PC-3 (cell line): ENCODE measurements at places on chromosomes 7 and 10. TPM values are rescaled to one million over a fixed set of nuclear protein-coding genes. Genes with fewer than 3 reads are reported as not detected.

DNA sequence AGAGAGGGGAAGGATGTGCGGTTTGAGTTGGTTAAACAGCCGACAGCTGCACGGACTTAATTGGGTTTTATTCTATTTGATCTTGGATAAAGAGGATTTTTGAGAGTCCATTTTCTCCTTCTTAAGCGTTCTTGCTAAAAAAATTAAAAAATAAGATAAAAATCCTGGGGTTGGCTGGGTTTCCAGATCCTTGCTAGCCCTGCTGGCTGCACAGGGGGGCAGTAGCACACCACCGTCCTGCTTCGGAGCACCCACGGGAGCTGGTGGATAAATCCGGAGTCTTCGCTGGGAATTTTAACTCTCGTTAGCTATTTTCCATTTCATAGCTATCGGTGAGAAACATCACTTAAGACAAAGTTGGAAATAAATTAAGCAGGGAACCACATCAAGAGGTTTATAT is 792.0 kb downstream of the TYW1 start:
- DNase-seq = no peak

- no peak for DNase-seq
Observed at GRCh38 chr7:30450983-30451497, 27.5 kb downstream of the NOD1 start.

- DNase-seq = no peak
Observed at GRCh38 chr7:52498366-52498765, 537.1 kb upstream of the POM121L12 start.

DNA sequence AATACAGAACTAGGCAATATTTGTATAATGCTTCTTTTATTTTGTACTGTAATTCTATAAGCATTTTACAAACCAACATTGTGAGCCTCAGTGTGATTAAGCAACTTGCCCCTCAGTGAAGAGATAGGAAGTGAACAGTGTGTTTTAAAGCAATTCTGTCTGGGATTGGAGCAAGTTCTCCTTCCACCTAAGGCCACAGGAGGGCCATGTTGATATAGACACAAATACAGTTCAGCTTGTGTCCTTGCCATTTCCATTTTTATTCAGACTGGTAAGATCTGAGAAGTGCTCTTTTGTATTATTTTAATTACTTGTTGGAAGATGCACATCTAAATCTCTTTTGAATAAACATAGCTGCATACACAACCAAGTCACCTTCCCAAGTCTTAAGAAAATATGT is 416.3 kb upstream of the COBL start:
- no peak for DNase-seq

DNA sequence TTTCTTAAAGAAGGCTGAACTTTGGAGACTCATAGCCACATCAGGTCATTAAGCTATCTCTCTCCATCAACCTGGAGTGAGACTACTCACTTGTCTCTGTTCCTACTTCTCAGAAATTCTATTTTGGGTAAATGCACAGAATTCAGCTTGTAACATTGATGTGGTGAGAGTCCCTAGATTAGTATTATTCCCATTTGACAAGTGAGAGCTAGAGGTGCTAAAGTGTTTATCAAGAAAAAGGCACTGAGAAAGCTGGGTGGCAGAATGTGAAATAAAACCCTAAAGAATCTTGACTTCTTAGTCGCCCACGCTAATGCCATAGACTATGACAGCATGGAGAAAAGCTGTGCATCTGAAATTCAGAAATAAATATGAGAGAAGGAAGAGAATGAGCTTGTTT is 73.4 kb upstream of the PDCD4 start:
- no peak for DNase-seq

DNA sequence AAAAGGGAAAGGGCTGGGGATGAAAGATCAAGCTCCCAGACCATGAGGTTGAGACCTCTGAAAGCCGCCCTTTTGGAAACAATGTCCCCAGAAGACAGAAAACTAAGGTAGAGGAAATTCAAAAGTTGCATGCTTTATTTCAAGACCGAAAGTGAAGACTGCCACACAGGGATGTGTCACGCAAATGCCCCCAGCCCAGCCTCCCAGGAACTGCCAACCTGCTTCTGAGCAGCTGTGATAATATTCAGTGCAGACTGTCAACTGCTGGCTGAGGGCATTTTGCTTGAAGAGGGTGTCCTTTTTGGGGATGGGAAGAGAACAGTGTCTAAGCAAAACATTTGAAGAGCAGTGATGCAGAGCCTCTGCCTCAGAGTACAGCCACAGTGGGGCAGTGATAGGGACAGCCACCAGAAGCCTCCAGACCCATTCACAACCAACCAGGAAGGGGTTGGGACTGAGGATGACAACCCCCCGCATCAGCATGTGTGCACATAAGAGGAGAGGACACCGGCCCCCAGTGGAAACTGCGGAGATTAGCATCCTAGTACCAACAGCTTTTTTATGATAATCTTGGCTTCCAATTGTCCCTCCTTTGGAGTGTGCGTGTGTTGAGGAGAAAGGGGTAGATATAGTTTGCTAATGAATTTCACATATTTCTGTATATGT is 34.7 kb upstream of the NFE2L3 start:
- no peak for DNase-seq

- no peak for DNase-seq
Observed at GRCh38 chr10:104456802-104457542, 103.3 kb downstream of the CFAP58 start.

DNA sequence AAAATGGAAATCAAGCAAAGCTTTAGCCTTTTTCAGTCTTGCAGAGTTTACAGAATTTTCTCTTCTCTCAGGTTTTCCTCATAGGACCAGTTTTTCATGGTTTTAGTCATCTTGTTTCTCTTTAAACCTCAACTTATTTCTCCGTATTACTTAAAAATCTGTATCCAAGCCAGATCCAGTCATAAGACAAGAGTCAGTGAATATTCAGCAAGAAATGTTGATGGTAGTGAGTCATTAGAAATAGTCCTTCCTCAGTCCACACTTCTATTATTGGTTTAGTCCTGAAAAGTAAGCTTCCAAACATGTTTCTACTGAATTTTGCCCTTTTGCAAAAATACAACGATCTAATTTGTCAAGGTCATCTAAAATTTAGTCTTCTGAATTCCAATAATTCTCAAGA is 107.0 kb downstream of the VIM start:
- DNase-seq = peak; percentile 56

DNA sequence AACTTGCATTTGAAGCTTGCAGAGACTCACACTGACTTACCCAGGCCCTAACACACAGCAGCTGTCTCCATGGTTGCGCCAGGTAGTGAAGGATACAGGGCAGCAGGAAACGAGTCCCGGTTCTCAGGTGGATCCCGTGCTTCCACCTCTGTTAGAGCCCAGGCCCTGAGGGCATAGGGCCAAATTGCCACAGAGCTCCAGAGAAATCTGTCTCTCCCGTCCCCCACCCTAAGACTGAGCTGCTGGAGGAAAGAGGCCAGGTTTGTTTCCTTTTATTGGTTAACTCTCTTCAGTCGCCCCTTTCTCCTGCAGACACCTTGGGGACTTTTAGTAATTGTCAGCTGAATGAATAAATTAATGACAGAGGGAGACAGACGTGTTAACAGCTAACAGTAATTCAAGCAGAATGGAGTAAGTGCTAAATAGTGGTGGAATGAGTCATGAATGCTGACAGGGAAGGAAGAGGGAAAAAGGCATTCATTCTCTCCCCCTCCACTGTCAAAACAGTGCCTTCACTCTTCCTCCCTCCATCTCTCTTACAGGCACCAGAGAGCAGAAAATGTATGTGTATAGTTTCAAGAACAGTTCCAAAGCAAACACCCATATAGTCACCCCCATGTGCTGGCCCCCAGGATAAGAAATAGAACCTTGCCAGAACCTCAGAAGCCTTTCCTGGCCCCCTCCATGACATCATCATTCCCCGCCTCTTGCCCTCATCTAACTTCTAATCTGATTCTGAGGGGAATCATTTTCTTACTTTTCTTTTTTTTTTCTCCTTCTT is 16.8 kb upstream of the DLG5 start:
- peak; percentile 99 for DNase-seq

DNA sequence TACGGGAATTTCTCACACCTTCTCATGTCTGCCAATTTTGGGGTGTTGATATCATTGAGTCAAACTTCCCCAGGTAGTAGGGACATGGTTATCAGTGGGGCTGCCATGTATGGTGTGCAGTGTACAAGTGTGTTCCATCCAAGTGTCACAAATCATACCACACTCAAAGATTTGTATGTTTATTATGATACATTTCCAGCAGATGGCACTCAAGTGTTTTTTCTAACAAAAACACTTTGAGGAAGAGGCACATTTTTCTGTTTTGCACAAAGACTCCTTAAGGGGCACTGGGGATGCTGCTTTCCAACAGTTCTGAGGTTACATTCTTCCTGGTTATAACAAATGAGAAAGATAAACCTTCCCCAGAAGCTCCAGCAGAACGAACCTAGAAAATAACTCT is 414.5 kb downstream of the REEP3 start:
- peak; percentile 56 for DNase-seq

- DNase-seq = no peak
Observed at GRCh38 chr10:130363899-130364445, 227.8 kb downstream of the GLRX3 start.

DNA sequence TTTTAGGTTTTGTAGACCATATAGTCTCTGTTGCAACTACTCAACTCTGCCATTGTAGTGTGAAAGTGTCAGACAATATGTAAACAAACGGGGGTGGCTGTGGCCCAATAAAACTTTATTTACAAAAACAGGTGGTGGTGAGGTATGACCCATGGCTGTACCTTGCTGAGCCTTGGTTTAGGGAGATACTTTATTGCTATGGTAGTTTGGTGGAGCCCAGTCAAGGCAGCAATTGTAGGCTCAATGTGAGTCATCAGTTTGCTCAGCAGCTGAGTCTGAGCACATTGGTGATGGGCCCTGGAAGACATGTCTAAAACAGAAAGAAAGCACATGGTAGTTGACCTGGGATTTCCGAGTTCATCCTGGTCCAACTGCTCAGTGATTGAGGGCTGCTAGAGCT is 242.5 kb downstream of the REEP3 start:
- peak; percentile 53 for DNase-seq

GRCh38 chr7:34155220-34155908 is 250.0 kb downstream of the BMPER start:
- no peak for DNase-seq

GRCh38 chr10:42637648-42638054 is 719 bp downstream of the ZNF33B start:
- DNase-seq = no peak

DNA sequence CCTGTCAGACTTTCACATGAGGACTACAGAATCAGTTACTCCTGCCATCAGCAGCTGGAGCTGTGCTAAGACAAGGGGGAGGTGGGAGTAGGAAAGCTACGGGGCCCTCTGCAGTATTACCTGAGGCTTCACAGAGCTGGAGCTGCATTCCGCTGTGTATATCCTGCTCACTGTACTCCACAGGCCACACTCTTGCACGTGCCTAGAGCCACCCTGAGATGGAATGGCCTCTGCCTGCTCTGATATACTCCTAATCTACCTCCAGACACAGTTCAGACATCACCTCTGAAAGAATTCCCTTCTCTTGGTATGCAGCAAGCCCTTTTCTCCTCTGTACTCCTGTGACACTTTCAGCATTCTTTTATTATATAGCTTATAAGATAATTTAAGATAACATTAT is 34.8 kb downstream of the TRDMT1 start:
- no peak for DNase-seq

DNA sequence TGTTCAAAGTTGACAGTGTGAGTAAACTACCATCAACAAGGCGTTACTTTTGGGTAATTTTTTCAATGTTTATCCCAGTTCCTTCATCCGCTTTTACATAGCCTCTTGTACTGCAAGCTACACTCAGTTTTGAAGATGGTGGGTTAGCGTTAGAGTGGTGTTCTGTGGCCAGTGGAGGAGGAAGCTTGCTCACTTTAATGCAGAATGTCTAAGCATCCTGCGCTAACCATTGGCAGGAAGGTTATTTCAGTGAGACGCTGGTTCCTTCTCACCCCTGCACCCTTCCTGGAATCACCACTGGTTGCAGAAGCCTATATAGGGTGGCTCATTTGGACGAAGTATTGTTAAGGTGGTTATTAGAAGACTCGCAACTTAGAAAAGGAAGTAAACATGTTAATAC is 159.1 kb downstream of the CELF2 start:
- no peak for DNase-seq

GRCh38 chr7:36264123-36264801 is 111.2 kb downstream of the EEPD1 start:
- DNase-seq = no peak

DNA sequence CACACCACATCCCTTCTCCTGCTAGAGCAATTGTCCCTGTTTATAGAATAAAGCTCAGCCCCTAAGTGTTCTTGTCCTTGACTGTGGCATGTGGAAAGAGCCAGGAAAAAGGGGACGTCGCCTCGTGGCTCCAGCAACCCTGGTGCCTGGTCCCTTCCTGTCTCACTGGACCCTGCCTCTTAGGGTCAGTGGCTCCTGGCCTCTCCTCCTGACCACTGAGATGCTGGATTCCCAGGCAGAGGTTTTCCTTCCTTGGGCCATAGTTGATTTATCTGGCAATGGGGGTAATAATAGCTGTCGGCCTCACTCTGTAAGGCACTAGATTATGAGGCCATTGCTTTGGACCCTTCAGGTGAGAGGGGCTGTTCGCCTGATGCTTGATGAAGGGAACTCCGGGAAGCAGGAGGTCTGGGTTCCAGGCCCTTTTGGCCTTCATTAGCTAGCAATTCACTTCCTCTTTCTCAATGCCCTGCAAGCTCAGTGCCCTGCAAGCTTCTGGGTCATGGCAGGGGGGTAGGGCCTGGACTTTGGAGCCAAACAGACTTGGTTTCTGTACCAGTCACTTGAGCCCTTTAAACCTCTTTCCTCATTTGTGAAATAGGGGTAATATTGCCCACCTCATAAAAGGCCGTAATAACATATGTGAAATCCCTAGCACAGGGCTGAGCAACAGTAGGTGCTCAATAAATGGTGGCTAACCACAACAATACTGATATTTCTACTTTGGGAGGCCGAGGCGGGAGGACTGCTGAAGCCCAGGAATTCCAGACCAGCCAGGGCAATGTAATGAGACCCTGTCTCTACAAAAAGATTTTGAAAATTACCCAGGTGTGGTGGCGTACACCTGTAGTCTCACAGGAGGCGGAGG is 1.1 kb downstream of the ASL start:
- DNase-seq = no peak

- no peak for DNase-seq
Observed at GRCh38 chr7:97390052-97390451, 272.6 kb downstream of the SDHAF3 start.

GRCh38 chr10:1198453-1199344 is 142.5 kb downstream of the WDR37 start:
- DNase-seq = no peak

- DNase-seq = no peak
Observed at GRCh38 chr10:86300399-86300925, 66.1 kb downstream of the GRID1 start.

Gene TAS2R3
- total RNA-seq = 0.40 TPM in 1 of 2 replicates, not detected in the other

Gene ASB10
- not detected in 2 replicates for total RNA-seq

Gene SPDYE8
- not detected in 2 replicates for total RNA-seq

Gene LAMB4
- total RNA-seq = 0.04 TPM in 1 of 2 replicates, not detected in the other

Gene RAPGEF5
- total RNA-seq = 5.6 and 10.8 TPM in 2 replicates

Gene KCTD7
- total RNA-seq = 5.5 and 7.4 TPM in 2 replicates

Gene VAX1
- 0.12 and 0.98 TPM in 2 replicates for total RNA-seq

Gene ELN
- 0.07 TPM in 1 of 2 replicates, not detected in the other for total RNA-seq

Gene NT5C3A
- total RNA-seq = 34.3 and 35.0 TPM in 2 replicates

Gene AOAH
- not detected in 2 replicates for total RNA-seq

Gene GPR37
- 10.5 and 14.3 TPM in 2 replicates for total RNA-seq
